ENCODE measurements at places on chromosomes 1 and 21.
A peak's percentile ranks its signal among the peaks of the same experiment; 100 is the strongest.

GRCh38 chr1:167579986-167580385 is 26.4 kb upstream of the CREG1 start:
- no peak for DNase-seq

DNA sequence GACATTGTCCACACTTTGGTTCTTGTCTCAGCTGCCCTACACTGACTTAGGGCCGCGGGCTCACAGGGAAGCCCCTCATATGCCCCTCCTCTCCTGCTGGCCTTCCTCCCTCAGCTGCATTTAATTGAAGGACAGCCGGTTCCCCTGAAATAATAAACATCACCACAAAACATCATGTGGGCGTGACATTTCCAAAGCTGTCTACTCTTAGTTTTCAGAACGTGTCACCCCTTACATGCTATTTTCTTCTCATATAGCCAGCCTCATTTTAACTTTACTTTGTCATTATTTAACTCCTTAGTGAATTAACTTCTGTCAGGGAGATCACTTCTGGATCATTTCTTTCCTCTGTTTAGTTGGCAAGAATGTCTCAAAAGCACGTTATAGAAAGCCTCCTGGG is 103.2 kb downstream of the COLGALT2 start:
- no peak for DNase-seq

DNA sequence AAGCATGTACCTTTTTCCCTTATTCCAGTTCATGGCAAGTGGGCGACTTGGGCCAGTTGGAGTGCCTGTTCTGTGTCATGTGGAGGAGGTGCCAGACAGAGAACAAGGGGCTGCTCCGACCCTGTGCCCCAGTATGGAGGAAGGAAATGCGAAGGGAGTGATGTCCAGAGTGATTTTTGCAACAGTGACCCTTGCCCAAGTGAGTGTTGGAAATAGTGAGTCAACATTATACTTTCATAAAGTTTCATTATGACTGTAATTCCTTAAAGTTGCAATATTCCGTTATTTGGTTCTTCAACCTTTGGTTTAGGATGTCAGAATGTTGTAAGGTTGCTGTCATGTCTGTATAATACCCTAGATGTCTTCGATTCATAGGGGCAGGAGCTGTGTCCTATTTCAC is 230.5 kb downstream of the TPR start:
- DNase-seq, result no peak

- no peak for DNase-seq
Observed at GRCh38 chr1:223462047-223462630, 68.9 kb downstream of the CCDC185 start.

DNA sequence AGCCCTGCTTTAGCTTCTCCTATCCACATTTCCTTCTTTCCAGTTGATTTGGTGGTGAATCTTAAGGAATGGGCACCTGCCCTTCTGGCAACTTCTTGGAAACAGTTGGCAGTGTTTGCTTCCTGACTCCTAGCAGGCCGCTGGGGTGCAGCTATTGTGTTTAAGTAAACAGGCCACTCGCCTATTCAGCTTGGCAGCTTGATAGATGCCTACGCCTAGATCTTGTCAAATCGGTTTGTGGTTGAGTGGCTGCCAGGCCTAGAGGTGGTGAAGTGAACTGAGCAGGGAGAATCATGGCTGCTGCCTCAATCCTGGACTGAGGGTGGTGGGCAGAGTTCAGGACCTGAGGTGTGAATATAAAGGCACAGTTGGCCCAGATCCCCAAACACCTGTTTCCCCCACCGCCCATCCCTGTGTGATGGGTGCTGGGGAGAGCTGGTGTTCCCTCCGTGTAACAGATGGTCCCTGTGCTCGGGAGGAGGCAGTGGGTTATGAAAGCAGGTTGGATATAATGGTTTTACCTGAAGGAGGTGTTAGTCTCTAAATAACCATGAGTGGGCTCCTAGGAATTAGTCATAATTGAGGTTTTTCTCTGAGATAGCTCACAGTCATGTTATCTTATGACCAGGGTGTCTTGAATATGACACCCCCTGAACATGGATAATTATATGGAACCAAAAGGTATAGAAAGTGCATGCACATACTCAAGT is 940 bp upstream of the PLA2G2C start:
- DNase-seq, result no peak

- no peak for DNase-seq
Observed at GRCh38 chr1:55039342-55040082, at the start of gene PCSK9. PCSK9 (plus strand) TSS chr1:55039548; CDS start chr1:55039838, 290 bp downstream.

DNA sequence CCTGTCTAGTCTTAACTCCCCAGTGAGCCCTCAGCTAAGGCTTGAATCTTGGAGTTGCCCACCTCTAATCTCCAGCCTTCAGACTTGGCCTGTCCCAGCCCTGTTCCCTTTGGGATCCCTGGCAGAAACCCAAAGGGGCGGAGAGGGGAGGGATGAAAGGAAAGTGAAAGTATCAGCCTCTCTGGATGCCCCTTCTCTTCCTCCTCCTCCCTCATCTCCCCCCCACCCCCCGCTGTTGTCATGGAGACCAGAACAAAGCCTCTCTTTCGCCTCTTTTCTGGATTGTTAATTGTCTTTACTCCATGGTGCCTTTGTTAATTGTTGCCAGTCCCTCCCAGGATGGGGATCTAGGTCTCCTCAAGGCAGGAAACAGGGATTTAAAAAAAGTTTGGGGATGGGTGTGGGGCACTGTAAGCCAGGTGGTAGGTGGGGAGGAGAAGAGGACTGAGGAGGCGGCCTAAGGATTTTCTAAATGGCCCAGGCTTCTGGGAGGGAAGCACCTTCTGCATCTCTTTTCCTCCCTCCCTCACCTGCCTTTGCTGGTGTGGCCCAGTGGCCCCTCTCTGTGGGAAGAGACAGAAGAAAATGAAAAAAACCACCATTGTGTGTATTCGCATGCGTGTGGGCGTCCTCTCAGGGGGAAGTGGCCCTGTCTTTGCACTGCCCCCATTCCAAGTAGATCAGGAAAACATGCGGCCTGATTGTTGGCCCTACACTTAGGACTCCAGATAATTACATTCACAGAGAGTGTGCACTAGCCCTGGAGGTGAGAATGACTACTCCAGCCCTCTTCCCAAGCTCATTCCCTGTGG is 7.5 kb upstream of the SOX13 start:
- DNase-seq, result no peak

- no peak for DNase-seq
Observed at GRCh38 chr21:40516335-40516734, 330.6 kb downstream of the DSCAM start.

- DNase-seq, result no peak
Observed at GRCh38 chr1:237133921-237134320, 91.9 kb downstream of the RYR2 start.

DNA sequence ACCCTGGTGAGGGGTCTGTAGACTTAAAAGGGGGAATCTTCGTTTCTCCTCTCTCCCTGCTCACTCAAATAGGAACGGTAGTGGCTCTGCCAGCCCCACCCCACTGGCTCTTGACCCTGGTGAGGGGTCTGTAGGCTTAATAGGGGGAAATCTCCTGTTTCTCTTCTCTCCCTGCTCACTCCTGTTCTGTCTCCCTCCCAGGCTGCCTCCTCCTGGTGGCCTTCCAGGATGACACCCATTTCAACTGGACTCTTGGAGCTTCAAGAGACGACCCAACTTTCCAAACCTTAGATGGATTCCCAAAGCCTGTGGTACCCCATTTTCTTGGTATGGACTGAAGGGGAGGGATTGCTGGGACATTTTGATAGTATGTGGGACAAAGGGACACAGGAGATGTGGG is 1.4 kb upstream of the EPHB2 start:
- DNase-seq, result no peak

- no peak for DNase-seq
Observed at GRCh38 chr1:55304229-55304740, 89.1 kb upstream of the USP24 start.

- DNase-seq, result no peak
Observed at GRCh38 chr1:6183520-6183989, 3.4 kb upstream of the CHD5 start.

DNA sequence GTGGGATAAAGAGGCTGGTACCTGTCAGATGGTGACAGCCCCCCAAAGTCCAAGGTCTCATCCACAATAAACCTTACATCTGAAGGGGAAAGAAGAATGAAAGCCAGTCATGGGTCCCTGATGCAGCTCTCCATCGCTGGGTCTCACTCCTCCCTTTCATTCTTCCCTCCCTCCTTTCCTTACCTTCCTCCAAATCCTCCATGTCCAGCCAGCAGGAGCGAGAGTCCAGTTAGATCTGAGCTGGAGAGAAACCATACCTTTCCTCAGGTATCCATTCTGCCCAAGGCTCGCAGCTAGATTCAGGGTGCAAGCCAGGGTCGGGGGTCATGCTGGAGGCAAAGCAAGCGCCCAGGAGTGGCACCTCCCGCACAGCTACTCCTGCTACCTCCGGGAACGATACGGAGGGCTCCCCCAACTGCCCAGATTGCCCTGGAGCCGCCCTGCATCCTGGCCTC is 421 bp downstream of the PSRC1 start:
- DNase-seq, result no peak

DNA sequence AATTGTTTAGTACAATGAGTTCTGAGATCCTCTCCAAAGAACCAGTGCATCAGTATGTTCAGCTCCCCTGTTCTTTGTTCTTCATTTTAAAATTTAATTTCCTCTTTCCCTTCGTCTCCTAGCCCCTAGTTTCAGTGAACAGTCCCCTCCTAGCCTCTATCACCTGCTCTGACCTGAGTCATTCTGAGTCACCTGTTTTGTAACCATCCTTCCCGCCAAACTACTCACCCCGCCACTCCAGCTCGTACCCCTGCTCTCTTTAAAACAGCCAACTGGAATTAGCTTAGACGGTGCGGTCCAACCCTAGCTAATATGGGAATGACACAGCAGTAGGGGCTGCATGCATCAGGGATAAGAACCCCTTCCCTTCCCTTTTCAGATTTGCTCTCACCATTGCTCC is 16.8 kb upstream of the ERVH48-1 start:
- no peak for DNase-seq

DNA sequence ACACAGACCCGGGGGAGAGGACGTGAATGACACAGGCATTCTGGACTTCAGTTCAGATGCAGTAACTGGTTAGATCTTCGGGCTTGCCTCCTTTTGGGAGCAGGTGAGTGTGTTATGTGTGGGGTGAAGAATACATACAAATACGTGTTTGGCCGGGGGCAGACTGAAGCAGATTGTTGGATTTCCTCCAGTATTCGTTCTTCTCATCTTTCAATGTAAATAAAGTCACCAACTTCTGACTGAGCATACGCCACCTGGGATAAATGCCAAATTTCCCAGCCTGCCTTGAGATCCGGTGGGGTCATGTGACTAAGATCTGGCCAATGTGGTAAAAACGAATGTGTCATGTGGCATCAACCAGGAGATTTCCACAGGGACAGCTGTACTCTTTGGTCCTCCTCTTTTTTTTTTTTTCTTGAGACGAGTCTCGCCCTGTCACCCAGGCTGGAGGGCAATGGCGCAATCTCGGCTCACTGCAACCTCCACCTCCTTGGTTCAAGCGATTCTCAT is 189.8 kb downstream of the RGS7 start:
- DNase-seq, result no peak

- DNase-seq, result no peak
Observed at GRCh38 chr1:61174060-61174795, 91.9 kb downstream of the NFIA start.

GRCh38 chr1:66282343-66282852 is 251.6 kb upstream of the SGIP1 start:
- DNase-seq, result peak; percentile 62

DNA sequence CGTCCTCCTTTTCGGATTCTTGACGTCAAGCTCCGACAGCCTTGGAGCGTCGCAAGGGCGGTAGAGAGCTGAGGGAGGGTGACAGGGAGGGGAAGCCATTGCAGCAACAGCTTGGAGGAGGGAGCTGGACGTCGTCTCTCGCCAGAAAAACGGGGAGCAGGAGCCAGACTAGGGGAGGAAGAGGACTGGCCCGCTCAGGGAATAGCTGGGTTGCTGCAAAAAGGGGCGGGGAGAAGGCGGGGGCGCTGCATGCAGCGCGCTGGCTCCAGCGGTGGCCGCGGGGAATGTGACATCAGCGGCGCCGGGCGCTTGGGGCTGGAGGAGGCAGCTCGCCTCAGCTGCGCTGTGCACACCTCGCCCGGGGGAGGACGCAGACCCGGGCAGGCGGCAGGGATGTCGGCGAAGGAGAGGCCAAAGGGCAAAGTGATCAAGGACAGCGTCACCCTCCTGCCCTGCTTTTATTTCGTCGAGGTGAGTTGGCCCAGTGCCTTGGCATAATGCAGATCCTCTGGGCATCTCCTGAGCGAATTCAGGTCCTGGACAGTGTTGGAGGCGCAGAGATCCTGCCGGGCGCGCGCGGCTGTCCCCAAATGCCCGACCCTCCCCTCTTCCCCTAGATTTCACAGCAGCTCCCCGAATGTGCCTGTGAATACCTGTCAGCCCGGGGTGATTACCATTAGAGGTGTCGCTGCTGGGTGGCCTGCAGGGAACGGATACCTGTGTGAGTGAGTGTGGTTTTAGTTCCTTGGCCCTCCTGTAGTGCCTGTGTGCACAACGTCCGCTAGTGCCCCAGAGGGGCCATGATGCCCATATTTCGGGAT is at the start of gene PLPPR4:
Gene PLPPR4 (plus strand): TSS at position 292 of the 821 bp plus-strand sequence. CDS start 102 bp downstream, at position 394.
- no peak for DNase-seq

GRCh38 chr1:86245566-86246190 is 89.1 kb upstream of the COL24A1 start:
- DNase-seq, result no peak

DNA sequence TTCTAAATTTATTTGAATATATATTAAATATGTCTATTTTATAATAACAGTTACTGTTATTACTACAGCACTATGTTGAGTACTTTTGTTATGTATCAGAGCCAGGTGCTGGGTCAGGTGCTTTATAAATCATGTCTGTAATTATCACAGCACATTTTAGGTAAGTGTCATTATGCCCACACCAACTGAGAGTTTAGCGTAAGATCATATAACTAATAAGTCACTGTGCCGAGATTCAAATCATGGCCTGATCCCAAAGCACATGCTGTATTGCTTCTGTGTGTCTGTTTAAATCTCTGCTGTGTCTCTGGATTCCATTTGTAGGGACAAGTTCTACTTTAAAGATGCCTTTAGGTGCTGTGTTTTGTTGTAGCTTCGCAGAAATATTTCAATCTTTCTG is 1.9 kb downstream of the GPSM2 start:
- no peak for DNase-seq

- DNase-seq, result peak; percentile 61
Observed at GRCh38 chr21:39379986-39380891, 31.4 kb upstream of the HMGN1 start.

GRCh38 chr1:248873993-248874533 is 15.2 kb upstream of the ZNF692 start:
- DNase-seq, result no peak

- DNase-seq, result no peak
Observed at GRCh38 chr21:32994305-32994704, 31.4 kb upstream of the OLIG2 start.

GRCh38 chr1:1322952-1323351 is 1.5 kb downstream of the INTS11 start:
- DNase-seq, result no peak

DNA sequence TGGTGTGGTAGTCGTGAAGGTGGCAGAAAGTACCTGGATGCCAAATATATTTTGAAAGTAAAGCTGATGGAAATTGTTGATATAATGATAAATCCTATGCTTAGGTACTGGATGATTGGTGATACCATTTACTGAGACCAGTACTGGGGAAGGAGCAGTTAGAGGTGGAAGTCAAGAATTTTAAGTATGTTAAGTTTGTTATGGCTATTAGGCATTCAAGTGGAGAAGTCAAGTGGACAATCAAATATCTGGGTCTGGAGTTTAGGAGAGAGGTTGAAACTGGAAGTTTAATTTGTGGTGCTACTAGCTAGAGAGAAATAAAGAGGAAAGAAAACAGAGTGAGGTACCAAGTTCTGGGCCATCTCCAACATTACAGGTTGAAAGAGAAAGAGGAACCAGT is 89.1 kb downstream of the ATF6 start:
- no peak for DNase-seq

Measured in retinal pigment epithelial cell (primary cell).